ENCODE measurements at places on chromosomes 7 and 10.
A peak's percentile ranks its signal among the peaks of the same experiment; 100 is the strongest.

GRCh38 chr10:112071596-112072133, 111.9 kb downstream of the GPAM start:
- DNase-seq = no peak

GRCh38 chr7:39594988-39595620, 28.3 kb upstream of the RALA start:
- no peak for DNase-seq

- no peak for DNase-seq
Observed at GRCh38 chr7:16494551-16494950, 29.0 kb upstream of the SOSTDC1 start.

DNA sequence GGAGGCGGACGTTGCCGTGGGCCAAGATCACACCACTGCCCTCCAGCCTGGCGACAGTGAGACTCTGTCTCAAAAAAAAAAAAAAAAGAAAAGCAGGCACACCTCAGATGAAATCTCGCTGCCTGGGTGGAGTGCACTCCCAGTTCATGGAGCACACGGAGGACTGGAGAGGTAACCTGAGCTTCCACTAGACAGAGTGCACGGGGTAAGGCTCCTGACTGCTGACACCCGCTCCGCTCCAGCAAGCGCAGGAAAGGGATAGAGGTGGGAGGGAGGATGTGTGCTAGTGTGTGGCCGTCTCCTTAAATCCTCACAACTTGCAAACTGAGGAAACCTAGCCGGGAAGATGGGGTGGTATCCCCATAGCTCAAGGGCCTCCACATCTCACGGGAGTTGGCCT, 50.8 kb downstream of the FAM53B start:
- no peak for DNase-seq

DNA sequence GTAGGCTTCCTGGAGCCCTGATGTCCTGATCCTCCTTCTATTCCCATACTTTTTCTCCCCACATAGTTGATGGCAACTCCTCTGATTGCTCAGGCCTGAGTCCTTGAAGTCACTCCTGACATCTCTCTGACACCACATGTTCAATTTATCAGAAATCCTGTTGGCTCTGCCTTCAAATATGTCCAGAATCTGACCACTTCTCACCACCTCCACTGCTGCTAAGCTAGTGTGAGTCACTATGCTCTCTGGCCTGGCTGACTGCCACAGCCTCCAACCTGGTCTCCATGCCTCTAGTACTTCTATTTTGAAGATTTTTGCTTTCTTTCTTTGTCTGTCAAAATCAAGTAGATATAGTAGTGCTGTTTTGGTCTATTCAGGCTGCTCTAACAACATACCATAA, 53.0 kb downstream of the TMEM229A start:
- no peak for DNase-seq

- no peak for DNase-seq
Observed at GRCh38 chr10:73802276-73802991, 9.0 kb downstream of the NDST2 start.

- DNase-seq = no peak
Observed at GRCh38 chr7:125670926-125671572, 741.4 kb upstream of the POT1 start.

- DNase-seq = no peak
Observed at GRCh38 chr7:130160455-130160854, 44.8 kb downstream of the TMEM209 start.

- no peak for DNase-seq
Observed at GRCh38 chr10:17222329-17222728, 5.7 kb upstream of the VIM start.

GRCh38 chr7:30829471-30829870, 58.3 kb downstream of the MINDY4 start:
- no peak for DNase-seq

DNA sequence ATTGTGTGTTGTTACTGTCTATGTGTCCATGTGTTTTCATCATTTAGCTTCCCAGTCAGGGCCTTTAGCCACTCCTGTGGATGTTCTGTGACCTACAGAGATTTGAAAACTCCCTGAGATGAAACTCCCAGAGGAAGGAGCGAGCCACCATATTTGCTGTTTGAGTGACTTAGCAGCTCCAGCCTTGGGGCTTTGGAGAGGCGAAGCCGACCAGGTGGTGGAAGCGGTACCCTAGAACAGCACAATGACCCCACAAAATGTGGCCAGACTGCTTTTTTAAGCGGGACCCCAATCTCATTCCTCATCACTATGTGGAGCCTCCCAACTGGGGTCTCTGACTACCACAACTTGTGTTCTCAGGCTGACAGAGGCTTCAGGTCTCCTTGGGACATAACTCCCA, 323.9 kb upstream of the KCND2 start:
- DNase-seq = no peak

DNA sequence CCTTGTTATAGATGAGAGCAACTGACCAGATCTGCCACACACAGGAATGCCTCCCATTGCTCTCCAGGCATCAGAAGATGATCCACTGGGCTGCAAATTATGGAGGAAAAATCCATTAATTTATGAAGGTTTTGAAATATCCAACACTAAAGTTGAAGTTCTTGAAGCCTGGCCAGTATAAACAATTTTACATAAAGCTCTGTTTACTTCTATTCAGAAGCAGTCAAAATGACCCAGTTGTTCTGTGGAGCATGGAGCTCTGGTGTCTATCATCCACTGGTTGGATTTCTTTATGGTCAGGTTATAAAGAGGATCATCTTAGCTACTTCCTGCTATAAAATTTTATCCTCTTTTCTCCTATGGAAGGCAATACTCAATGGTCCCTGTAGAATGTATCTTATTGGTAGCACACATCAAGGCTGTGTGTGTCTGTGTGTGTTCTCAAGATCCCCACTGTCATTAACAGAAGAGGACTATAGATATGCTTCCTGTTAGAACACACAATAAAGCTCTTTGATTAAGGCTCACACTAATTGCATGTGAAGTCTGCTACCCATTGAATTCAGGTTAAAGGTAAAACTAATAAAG, 747.4 kb downstream of the SUGCT start:
- DNase-seq = no peak

DNA sequence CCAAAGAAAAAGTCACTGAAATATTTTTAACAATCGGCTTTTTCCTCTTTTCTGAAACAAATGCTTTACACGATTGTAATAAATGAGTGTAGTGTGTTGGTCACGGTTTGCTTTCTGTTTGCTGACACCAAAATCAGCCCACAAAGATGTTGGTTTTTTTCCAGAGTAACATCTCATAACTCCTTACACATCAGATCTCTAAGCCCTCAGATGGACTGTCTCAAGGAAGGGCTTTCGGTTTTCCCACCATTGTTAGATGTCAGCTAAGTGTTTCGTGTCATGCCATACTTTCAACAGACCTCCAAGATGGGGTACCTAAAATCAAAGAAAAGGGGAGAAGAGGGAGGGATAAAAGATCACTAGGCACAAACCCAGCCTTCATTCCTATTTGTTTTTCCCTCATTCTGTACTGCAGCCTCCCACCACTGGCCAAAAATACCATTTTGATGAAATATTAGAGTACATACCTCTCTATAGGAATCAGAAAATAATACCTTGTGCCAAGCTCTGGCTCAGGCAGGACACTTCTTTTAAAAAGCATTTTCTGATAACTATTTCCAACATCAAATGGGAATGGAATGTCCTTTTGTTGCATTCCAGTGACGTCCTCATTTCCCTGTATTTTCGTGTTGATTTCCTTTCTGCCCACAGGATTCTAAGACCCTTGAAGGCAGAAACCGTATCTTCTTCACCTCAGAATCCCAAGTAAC, 159.1 kb downstream of the DGKI start:
- no peak for DNase-seq

DNA sequence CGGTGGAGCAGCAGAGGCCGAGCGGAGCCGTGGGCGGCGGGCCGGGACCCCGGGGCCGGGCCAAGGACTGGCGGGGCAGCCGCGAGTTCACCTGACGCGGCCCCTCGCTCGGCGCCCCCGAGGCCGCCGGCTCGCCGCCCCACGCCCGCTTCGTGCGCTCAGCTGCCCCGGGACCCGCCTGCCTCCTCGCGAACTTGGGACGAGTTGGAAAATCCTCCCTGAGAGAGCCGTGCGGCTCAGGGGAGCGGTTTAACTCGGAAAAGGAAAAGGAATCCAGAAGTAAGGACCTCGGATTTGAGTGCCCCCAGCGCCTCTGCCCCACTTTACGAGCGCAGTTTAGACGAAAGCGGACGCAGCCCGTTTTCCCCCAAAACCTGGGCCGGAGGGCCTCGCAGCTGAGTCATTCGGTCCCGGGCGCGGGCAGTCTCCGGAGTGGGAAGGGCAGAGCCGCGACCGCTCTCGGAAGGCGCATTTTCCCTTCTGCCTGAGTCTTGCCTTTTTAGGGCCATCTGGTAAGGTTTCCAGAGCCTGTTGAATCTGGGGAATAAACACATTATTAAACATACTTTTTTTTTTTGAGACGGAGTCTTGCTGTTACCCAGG, 744 bp downstream of the CREM start:
- DNase-seq = peak; percentile 55

DNA sequence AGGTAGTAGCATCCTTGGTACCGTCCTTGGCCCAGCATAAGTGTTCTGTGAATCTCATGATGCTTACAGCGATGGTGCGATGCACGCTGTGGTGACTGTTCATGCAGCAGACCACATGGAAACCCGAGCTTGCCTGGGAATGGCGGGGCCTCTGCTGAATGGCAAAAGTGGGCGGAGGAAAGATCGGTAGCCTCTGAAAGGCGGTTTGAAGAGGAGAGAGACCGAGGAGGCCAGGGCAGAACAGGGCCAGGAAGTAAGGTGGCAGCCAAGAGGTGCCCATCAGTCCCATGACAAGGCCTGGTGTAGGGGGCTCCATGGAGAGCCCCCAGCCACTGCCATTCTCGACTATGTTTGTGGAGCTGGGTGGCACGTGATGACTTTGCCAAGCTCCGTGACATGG, 33.2 kb upstream of the CNPY1 start:
- no peak for DNase-seq

GRCh38 chr10:36899652-36900051, 225.7 kb upstream of the ANKRD30A start:
- DNase-seq = no peak

- peak; percentile 50 for DNase-seq
Observed at GRCh38 chr7:25216837-25217236, 11.4 kb downstream of the NPVF start.

DNA sequence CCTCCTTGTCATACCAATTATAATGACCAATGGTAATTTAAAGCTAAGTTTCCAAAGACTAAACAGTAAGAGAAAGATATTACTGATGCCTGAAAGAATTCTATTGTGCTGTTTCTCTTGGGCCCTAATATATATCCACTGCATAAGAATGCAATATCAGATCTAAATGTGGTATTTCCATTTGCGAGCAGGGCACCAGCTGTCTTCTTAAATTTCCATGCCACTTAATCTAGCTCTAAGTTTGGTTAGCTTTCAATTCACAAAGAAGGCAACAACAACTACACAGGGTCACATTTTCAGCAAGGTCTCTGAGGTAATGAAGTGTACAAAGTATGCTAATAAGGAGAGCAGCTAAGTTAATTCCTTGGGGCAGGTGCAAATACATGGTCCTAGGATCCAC, 315.7 kb downstream of the GPR37 start:
- no peak for DNase-seq

- no peak for DNase-seq
Observed at GRCh38 chr7:44167920-44168319, 21.3 kb downstream of the GCK start.

DNA sequence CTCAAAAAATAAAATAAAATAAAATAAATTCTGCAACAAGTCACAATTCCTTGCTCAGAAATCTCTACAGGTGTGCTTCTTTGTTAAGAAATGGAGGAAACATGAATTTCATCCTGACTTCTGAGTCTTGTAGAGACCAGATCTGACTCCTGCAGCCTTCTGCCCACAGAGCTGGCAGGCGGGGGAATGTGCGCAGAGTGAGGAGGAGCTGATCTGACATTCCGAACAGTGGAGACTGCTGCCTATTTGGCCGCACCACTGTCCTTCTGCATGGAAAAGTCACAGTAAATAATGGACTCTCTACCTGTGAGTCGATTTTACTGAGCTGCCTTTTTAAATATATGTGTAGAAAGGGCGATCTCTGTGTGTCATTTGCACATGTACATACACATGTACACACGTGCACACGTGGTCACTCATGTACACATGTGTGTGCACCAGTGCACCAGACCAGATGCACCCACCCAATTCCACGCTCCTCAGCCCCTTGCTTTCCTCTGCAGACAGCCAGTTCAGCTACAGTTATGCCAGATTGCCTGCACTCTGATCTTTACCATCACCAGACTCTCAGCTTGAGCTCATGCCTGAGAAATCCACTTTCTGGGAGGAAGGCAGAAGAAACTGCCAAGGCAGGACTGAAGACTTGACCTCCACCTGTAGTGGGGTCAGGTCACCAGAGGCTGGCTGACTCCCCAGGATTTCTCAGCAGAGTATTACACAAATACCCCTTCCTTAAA, 54.9 kb downstream of the IKZF1 start:
- DNase-seq = no peak

GRCh38 chr10:58044072-58044471, 223.6 kb downstream of the IPMK start:
- DNase-seq = no peak

DNA sequence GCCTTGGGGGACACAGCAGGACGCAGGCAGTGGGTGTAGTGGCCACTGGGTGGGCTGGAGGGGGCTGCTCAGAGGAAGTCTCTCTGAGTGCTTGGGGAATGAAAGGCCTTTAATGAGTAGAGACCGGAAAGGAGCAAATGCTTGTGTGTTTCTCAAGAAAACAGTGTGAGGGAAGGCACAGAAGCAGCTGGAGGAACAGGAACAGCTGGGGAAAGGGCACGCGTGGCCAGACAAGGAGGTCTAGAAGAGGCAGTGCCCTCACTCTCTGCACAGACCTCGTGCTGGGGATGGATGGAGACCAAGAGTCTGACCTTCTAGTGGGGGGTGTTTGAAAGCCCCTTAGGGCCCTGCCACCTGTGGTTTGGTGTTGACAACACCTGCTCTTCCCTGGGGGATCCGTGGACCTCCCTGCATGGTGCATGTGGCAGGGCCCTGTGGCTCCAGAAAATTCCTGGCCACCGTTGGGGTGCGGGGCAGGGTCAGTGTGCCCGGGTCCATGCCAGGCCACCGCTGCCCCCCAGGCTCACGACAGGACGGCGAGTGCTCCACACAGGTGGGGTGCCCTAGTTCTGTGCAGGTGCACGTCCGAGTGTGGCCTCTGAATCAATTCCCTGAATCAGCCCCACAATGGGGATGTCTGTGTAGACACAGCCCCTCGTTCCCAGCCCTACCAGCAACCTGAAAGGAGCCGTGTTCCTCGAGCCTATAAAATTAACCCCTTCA, 25.9 kb upstream of the FAM20C start:
- no peak for DNase-seq

- DNase-seq = no peak
Observed at GRCh38 chr10:29011516-29011915, 277.4 kb upstream of the LYZL1 start.

GRCh38 chr10:60098677-60099601, 192.6 kb upstream of the CCDC6 start:
- DNase-seq = no peak

DNA sequence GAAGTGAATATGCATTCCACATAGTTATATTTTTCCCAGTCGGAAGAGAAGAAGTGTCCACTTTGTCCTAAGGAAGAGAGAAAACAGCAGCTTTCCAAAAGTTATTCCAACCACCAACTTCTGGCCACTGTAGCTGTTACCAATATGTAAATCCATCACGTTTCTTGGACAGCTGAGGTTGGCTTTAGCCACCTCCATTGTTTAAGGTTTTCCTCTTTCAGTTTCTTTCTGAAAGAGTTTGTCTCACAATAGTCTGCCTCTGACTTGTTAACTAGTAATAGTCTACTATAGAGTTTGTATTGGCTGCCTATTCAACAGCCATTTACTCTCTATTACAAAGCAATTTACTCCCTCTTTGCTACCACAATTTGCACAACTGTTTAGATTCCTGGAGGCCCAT, 457.6 kb upstream of the LRRN3 start:
- DNase-seq = no peak
